Activated CD8-positive, alpha-beta memory T cell treated with anti-CD3 and anti-CD28 coated beads for 48 hours (primary cell): ENCODE measurements at places on chromosomes 3 and 15.

GRCh38 chr3:135238236-135238830 is 443.3 kb downstream of the EPHB1 start:
- DNase-seq, result no peak

DNA sequence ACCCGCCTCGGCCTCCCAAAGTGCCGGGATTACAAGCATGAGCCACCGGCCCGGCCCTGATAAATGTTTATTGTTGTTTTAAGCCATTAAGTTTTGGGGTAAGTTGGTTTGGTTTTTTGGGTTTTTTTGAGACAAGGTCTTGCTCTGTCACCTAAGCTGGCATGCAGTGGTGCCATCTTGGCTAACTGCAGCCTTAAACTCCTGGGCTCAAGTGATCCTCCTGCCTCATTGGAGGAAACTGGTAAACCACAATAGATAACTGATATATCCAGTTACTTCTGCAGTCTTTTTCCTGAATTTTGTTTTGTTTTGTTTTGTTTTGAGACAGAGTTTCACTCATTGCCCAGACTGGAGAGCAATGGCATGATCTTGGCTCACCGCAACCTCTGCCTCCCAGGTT is 4.2 kb downstream of the SLC25A20 start:
- no peak for DNase-seq

GRCh38 chr15:78671626-78672211 is 30.7 kb upstream of the CHRNB4 start:
- DNase-seq, result no peak

DNA sequence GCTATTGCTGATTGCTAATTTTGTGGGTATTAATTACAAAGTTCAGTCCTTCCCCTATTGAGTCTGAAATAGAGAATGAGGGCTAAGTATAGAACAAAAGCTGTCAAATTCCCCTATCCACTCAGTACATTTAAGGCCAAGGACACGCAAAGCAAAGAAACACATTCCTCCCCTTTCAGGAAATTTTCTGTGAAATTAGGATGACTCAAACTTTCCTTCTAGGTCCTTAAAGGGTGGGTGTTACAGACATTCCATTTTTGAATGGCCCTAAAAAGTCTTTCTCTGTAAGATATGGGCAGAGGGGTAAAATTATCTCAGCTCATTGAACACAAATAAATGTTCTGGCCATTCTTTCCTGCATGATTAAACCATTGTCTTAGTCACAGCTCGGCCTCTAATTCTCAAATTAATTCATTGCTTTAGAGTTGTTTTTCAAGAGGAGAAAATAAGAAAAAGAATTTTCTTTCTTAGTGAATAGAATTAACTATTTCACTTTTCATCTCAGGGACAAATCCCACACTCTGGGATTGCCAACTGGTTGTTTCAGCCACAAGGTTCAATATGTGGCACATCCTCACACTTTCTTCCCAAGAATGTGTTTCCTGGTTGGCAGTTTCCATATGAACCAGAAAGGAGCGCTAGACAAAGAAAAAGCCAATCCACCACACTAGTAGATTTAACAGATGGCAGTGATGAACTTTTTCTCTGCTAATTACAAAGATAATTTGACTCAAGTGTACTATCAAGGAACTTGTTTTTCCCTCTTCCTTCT is 424.1 kb downstream of the ZNF385D start:
- no peak for DNase-seq

- DNase-seq, result no peak
Observed at GRCh38 chr3:132211896-132212295, 105.3 kb upstream of the ACP3 start.

DNA sequence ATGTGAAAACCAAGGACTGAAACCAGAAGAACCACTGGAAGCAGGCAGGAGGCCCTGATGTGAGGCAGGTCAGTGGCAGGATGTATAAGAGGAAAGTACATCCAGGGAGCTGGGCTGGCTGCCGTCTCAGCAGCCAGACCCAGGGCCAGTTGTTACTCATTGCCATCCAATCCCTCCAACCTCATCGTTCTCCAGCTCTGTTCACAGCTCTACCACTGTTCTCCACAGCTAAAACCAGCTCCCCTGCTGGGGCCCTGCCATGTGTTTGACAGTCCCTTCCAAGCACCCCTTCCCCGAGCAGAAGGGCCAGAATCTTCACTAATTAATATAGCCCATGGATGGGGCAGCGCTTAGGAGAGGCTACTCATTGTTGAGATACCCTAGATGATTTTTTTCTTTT is 206.6 kb downstream of the MECOM start:
- DNase-seq, result no peak

DNA sequence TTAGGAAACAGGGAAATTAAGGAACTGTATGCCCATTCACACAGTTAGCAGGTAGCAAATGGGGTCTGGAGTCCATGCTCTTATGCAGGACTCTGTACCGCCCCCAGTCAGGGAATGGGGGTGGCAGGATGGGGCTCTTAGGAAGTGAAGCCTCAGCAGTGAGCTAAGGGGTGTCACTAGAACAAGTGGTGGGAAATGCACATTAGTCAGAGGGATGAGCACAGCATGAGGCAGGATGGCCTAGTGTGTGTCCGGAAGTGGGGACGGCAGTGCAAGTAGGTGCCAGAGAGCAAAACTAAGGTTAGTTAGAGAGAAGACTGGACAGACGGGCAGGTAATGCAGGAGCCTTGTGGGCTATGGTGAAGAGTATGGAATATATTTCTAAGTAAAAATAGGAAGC is 60.7 kb downstream of the ST3GAL6 start:
- no peak for DNase-seq

- no peak for DNase-seq
Observed at GRCh38 chr3:20669675-20670074, 483.7 kb upstream of the SGO1 start.

GRCh38 chr3:104604326-104605010 is 762.2 kb upstream of the ALCAM start:
- no peak for DNase-seq

- no peak for DNase-seq
Observed at GRCh38 chr3:183484431-183485075, 56.1 kb upstream of the MCF2L2 start.
